ENCODE measurements at places on chromosomes 6 and 20.

DNA sequence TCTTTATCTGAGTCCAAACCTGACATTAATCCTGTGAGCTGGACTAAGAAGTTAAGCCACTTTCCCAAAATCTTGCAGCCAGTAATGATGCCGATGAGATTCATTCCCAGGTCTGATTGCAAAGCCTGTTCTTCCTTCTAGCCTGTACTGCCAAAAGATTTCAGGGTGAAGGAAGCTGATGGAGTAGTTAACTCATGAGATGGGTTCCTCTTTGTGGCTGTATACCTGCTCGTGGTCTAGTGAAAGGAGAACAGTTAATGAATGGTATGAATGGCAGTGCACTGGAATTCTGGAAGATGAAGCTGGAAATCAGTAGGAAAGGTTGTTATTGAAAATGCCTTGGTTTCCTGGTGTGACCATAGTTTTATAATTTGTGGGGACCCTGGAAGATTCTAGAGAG lies 112.0 kb downstream of the FYN start:
- DNase-seq, result no peak

- no peak for DNase-seq
These were observed 125.2 kb downstream of the TSHZ2 start for GRCh38 chr20:53097371-53097770.

DNA sequence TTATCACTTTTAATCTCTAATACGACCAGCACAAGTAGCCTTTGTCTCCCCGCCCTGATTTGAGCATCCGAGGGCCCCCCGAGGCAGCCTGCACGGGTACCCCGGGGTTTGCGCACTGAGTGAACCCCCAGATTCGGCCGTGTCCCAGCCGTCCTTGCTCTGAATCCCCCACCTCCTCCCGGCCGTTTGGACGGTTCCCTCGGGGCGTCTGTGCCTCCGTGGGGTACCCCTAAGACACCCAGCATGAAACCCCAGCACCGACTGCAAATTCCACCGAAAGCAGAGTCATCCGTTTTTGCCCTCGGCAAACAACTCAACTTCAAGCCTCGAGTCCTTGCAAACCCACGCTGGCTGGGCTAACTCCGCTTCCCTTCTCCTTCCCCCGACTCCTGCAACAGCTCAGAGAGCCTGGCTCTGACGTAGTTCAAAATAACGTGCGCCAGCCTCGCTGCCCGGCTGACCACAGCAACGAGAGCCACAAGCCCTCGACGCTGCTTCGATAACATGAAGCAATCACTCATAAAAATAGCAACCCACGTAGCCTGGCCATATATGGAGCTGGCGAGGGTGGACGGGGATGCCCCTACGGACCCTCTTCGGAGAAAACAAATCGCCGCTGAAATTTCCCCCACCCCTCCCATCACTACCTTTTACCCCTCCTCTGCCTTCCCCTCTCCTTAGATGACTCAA lies 764 bp upstream of the SNAP25 start:
- peak; percentile 65 for DNase-seq

DNA sequence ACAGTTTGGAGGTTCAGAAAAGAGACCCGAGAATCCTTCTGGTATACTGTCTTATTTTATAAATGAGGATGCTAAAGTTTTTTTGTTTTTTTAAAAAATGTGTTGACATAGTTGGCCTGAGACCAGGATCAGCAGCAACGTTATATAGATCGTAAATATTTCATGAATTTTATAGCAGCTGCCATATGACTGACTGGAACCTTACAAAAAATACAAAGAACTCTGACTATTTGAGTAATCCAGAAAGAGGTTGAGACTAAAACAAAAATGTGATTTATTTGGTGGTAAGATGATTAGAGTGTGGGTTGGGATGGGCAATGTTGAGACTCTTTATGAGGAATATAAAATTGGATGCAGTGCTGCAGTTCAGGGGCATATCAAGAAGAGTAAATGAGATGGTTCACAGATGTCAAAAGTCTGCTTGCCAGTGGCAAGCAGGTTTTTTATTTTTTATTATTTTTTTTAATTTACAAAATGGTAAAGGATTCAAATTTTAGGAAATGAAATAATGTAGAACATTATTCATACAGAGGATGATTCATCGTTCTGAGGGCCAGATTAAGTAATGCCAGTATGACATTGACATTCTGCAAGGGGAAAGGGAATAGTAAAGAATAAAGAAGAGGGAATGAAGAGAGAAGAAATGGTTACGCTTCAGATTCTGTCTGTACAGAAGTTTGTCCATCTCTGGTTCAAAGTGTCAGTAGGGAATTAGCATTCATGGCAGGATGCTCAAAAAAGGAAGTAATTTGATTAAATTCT lies 58.5 kb downstream of the SCAF8 start:
- DNase-seq, result peak; percentile 13

GRCh38 chr6:138025528-138025978 lies 81.7 kb downstream of the PERP start:
- DNase-seq, result no peak

- DNase-seq, result peak; percentile 46
These were observed 33.4 kb downstream of the RWDD2A start for GRCh38 chr6:83226517-83226916.

DNA sequence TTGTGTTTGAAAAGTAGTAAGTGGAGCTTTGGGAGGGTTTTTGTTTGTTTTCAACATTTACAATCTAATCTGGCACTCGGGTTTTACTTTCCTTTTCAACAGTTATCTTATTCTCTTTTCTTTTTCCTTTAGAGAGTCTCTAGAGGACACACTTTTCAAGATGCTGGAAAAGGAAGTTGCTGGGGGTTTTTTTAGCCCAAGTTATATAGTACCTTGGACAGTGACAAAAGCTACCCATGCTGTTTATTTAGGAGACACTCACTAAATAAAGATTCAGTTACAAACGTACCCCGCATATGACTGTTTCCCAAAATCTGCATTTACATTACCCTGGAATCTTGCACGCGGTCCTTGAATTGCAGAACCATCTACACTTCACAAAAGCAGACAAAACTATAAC lies 78.8 kb downstream of the MAP7 start:
- DNase-seq, result no peak

GRCh38 chr20:15406072-15406471 lies 1068.7 kb upstream of the FLRT3 start:
- no peak for DNase-seq

DNA sequence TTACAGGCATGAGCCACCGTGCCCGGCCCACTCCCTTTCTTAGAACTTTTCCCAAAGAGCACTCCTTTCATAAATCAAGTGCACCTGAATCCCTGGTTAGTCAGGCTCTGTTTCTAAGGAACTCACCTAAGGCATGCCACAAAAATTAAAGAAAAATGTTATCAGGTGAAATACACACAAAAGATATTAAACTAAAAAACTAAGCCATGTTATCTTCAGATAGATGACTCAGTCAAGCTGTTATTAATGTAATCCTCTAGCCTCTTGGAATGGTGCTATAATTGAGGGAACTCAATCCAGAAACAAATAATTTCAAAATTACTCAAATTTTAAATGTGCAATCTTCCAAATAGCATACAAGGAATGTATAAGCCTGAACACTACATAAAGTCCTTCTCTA lies 83.0 kb downstream of the TENT5A start:
- DNase-seq, result no peak

DNA sequence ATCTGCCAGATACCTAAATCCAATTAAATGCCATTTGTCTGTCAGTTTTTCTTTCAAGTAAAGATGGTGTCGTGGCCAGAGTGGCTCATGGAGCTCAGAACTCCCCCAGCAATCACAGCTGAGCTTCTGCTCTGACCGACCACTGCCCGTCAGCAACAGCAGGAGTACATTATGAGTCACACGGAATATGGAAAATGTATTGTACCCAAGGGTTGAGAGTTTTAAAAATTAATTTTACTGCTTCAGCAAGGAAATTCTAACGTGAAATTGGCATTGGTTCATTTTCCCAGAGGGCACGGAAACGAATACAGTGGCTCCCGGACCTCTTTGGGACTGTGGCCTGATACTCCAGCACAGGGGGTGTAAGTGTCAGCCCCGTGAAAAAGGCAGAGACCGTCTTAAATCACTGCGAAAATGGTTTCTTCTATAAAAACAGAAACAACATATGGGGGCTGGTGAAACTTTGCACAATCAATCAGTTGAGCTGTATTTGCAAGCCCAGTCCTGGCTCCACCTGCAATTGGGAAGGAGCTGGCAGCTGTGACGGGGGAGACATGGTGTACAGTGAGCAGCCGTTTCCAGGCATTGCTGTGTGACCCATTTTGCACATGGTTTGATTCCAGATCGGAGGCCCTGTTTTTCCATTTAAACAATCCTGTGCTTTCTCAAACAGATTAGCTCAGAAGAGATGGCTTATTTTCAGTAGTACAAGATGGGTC lies 12.8 kb downstream of the NPEPL1 start:
- DNase-seq, result no peak

DNA sequence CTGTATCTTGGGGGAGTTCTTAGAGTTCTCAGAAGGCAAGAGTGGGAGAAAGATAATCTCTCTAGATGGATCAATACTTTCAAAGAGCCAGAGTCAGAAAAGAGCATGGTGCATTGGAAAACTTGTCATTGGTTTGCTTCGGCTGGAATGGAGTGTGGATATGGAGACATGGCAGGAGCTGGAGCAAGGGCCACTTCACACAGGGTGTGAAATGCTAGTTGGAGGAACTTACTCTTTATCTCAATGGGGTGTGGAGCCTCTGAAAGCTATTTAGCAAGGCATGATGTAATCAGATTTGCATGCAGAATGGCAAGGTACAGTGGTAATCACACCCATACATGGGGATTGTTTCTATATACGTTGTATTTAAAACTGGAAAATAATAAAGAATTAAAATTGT lies 31.5 kb upstream of the PAQR8 start:
- DNase-seq, result no peak

DNA sequence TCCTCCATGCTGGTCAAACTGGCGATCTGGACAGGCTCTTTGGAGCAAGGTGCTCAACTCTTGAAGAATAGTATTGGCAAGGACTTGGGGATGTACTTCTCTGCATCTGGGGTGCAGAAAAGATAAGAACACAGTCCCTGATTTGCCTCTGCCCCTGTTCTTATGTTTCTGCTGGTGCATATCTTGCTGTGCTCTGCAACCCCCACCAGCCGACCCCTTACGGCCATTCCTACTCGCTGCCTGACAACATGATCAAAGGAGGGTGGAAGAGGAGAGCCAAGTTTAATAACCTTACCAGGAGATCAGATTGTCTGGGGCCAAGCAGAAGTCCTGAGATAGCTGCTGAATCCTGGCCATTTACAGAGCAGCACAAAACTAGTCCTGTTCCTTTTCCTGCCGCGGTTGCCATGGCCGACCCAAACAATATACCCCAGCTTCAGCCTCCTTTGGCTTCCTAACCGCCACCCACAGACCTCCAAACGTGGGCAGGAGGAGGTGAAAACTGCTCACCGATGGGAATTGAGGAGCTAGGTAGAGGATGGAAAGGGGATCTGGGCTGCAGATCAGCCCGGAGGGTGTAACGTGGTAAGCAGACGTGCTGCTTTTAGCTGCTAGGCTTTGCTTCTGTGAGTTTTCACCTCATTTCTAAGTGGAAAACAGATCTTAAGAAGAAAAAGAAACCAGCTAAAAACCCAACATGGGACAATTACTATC lies 60.9 kb downstream of the ATXN1 start:
- DNase-seq, result peak; percentile 32

DNA sequence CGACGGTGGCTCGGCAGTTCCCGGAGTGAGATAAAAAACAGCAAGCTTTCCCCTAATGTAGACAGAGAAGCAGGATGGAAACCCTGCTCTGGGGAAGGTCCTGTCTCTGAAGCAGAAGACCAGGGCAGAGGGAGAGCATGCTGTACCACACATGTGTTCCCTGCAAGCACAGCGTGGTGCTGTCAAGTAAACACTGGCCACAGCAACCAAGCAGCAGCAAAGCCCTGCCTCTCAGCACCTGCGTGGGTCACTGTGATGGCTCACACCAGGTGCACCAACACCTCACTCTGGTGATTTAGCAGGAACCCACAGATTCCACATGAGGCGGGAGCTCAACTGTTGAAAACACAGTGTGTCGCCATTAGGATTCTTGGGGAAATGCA lies 65.2 kb upstream of the TXNDC5 start:
- no peak for DNase-seq

GRCh38 chr20:44195605-44196004 lies 8.6 kb upstream of the JPH2 start:
- no peak for DNase-seq

- no peak for DNase-seq
These were observed 17.4 kb upstream of the GTSF1L start for GRCh38 chr20:43744151-43744611.

DNA sequence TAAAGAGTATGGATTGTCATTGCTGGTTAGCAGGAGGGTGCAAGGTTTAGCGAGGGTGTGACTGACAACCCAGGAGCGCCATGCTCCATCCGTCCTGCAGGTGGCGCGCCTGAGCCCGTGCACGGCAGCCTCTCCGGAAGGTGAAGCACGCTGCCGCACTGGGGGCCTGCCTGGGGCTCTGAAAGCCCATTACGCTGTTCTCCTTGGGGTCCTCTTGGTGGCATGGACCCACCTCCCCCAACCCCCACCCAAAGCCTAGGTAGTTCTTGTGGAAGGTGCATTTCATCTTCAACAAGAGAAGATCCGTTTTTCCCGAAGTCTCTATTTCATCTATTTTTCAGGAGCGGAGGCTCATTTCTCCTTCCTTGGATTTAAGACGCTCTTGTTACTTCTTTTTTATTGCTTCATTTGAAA lies 197.4 kb upstream of the KCNG1 start:
- DNase-seq, result peak; percentile 31

DNA sequence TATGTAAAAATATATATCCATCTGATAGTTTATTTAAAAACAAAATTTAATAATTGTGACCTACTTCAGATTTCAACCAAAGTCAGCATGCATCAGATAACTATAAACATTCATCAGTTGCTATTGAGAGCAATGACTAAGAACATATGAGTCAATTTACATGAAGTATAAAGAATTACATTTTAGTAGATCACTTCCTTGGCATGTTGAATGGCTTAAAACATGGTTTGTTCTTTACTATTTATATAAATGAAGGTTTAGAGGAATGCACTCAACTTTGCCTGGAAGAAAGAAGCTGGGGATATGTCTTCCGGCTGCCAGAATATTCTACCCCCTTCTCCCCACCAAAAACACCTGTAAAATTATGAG lies 6.4 kb upstream of the FAM217A start:
- no peak for DNase-seq

- no peak for DNase-seq
These were observed 22.1 kb upstream of the ZNF184 start for GRCh38 chr6:27494987-27495385.
